Fibroblast of skin of left quadriceps (primary cell): ENCODE measurements at places on chromosomes 7 and 10.

GRCh38 chr10:90175161-90175681 is 473.8 kb downstream of the KIF20B start:
- no peak for DNase-seq

DNA sequence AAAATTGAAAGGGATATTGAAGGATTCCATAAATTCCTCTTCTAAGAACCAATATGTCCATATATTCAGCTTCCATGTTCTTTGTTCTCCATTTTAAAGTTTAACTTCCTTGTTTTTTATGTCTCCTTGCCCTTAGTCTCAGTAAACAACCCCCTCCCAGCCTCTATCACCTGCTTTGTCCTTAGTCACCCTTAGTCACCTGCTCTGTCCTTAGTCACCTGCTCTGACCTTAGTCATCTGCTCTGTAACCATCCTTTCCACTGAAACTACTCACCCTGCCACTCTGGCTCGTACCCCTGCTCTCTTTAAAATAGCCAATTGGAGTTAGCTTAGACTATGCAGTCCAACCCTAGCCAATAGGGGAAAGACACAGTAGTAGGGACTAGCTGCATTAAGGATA is 136.2 kb upstream of the TMEM106B start:
- no peak for DNase-seq

GRCh38 chr7:123665157-123665556 is 9.5 kb downstream of the LMOD2 start:
- DNase-seq: no peak

DNA sequence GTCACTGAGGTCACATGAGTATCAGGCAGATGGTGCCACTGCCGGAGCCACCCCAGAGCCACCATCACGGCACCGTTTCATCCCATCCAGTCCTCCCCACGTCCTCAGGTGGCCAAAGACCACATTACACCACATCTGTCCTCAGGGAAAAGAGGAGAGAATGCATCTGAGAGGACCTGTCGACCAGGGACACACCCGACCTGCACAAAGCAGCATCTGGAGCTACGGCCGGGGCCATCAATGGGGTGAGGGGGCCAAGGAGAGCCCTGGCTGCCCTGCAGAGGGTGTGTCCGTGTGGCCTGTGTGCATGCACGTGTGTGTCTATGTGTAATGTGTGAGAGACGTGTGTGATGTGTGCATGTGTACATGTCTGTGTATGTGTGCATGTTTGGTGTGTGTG is 480.6 kb downstream of the DNAJB6 start:
- no peak for DNase-seq

DNA sequence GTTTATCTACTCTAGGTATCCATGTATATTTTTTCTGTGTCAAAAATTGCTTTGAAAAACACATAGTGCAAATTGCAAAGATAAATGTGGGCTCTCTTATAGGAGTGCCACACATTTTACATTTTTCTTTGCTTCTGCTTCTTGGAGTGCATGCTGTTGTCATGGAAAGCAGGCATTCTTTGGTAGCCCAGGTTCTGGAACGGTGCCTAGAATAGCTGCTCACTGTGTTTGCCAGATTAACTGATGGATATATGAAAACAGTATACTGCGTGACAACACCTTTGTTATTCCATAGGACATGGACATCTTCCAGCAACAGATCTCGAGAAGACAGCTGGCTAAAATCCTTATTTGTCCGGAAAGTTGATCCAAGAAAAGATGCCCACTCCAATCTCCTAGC is 13.4 kb downstream of the NIPSNAP2 start:
- DNase-seq: peak; percentile 74

- no peak for DNase-seq
Measured at GRCh38 chr7:122893486-122893885, 7.2 kb upstream of the CADPS2 start.

DNA sequence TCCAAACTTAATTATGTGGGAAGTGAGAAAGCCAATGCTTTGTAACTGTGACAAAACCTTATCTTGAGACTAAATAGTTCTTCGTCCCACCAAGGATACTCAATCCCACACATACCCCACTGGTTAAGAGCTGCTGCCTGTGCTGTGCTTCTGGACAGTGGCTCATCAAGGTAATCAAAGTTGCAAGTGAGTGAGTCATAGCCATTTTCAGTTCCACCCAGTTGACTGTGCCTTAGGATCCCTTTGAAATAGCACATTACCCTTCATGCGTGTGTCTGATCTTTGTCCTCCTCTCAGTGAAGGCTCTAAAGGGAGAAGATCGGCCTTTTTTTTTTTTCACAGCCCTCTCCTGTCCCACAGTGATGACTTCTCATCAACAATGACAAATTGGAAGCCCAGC is 706.0 kb upstream of the AUTS2 start:
- DNase-seq: peak; percentile 15

- DNase-seq: no peak
Measured at GRCh38 chr7:116948934-116949333, 4.4 kb upstream of the ST7 start.

- no peak for DNase-seq
Measured at GRCh38 chr7:92360387-92360786, 86.9 kb upstream of the GATAD1 start.

DNA sequence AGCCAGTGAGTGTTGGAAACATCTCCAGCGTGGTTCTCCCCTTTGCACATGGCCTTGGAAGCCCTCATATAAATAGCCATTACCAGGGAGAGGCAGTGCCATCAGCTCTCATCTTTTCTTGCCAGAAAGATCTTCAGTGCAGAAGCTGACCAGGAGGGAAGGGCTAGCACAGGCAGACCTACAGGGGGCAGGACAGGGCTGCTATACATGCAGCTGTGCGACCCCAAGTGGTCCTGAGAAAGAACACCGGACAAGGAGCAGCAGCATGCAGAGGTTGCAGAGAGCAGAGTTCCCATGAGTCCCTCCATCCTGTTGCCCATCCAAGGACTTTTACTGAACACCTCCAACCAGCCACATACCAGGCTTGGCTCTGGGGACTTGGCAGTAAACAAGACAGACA is 17.1 kb downstream of the GRID1 start:
- no peak for DNase-seq

- no peak for DNase-seq
Measured at GRCh38 chr10:3548702-3549101, 236.3 kb downstream of the KLF6 start.

DNA sequence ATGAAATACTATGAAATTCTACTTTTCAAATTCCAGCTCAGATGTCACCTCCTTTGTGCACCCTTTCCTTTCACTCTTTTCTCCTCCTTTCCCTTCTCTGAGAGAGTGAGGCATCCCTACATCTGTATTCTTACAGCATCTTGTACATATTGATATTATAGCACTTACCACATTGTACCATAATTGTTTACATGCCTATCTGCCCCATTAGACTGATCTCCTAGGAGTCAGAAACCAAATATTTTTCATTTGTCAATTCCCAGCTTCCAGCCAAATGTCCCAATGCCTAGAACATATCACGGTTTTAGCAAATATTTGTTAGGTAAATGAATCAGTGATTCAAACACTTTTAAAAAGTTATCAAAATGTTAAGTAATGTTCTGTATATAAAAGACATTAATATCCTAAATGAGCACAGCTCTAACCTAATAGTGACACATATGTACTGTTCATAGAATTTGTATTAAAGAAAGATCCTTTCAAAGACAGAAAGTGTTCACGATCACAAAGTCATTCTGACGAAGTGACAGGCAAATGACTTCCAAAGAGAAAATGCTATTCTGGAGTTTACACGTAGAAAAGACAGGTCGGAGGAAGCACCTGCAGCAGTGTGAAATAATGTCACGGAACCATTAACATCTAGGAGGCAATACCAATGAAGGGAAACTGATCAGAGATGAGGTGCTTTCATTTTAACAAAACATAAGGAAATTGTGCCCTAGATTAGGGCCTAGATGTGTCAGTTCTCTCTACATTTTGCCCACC is 774.2 kb downstream of the MAGI2 start:
- DNase-seq: no peak

DNA sequence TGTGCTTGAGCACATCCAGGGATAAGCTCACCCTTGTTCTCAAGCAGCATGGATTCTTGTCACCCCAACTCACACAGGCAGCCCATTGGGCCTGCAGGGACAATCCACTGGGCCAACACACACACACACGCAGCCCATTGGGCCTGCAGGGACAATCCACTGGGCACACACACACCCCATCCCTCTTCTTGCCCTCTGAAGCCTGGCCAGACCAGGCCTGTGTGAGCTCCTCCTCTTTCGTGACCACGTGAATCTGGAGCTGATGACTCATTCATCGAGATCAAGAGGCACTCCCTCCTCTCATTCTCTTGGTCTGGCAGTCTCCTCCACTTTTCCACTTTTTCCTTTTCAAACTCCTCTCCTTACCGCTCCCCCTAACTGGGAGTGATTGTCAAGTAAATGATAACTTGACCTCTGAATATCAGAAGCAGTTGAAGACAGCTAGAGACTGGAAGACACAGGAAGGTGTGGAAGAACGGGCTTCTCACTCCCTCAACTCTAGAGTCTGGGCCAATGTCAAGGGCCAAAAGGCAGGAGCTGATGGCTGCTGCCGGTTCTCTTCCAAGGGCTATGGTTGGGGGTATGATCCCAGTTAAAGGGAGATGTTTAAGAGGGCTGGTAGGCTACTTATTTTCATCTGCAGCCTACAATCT is 89.7 kb downstream of the HIPK2 start:
- DNase-seq: no peak

DNA sequence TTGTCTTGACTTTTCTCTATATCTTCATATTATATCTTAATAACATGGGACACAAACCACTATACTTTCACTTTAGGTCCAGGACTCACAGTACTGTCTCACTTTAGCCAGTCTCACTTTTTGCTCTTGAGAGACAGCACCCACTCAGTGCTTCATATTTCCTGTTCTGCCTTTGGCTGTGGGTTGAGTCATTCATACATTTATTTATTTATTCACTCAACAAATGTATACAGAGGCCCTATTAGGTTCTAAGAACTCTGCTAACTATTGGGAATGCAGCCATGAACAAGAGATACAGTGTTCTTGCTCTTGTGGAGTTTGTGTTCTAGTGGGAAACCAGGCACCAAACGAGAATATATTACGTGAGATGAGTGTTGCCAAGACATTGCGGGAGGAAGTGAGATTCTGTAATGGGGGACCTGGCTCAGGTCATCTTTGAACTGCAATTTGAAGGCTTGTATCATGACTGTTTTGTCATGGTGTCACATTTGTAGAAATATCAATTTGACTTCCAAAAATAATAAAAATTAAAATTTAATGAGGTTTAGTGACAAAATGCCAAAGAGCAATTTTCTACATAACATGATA is 190.1 kb downstream of the SDHAF3 start:
- no peak for DNase-seq

GRCh38 chr10:114694062-114694461 is 36.0 kb upstream of the ABLIM1 start:
- no peak for DNase-seq

DNA sequence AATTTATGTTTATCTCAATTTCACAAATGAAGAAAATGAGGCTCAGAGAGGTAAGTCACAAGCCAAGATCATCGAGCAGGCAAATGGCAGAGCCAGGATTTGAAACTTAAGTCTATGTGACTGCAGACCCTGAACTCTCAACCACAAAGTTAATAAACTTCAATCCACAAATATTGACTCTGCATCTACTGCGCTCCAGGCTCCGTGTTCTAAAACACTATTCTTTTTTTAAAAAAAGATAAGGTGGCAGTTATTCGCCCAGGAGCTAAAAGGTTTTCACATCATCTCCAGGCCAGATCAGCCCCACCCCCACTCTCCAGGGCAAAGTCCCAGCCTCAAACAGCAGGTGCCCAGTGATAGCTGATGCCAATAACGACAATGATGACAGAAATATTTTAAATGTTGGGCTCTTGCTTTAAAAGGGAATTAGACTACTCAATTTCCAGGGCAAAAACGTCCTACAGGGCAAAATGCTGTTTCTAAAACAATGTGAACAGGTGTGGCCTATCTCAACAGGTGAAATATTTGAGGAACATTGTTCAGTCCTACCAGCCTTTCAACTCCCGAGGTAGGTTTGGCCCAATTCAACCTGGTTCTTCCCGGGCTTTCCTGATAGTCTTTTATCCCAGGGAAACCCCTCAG is 85.2 kb downstream of the SORBS1 start:
- no peak for DNase-seq

- no peak for DNase-seq
Measured at GRCh38 chr10:31063841-31064240, 32.2 kb upstream of the ZNF438 start.

DNA sequence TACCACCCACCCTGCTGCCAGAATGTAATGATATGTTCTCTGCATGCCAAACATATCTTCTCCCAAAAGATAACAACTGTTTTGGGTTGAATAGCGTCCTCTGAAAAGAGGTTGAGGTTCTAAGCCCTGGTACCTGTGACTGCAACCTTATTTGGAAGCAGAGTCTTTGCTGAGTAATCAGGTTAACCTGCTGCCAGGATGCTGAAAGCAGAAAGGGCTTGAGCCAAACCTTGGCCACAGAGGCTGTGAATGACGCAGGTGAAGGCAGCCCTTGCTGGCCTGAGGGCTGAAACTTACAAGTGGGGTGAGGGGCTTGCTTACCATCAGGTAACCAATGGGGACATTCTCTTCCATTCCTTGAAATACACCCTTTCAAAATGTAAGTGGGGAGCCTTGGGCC is 151.8 kb upstream of the RHEB start:
- no peak for DNase-seq
